ENCODE measurements at places on chromosomes 3 and 15.
A peak's percentile ranks its signal among the peaks of the same experiment; 100 is the strongest.

DNA sequence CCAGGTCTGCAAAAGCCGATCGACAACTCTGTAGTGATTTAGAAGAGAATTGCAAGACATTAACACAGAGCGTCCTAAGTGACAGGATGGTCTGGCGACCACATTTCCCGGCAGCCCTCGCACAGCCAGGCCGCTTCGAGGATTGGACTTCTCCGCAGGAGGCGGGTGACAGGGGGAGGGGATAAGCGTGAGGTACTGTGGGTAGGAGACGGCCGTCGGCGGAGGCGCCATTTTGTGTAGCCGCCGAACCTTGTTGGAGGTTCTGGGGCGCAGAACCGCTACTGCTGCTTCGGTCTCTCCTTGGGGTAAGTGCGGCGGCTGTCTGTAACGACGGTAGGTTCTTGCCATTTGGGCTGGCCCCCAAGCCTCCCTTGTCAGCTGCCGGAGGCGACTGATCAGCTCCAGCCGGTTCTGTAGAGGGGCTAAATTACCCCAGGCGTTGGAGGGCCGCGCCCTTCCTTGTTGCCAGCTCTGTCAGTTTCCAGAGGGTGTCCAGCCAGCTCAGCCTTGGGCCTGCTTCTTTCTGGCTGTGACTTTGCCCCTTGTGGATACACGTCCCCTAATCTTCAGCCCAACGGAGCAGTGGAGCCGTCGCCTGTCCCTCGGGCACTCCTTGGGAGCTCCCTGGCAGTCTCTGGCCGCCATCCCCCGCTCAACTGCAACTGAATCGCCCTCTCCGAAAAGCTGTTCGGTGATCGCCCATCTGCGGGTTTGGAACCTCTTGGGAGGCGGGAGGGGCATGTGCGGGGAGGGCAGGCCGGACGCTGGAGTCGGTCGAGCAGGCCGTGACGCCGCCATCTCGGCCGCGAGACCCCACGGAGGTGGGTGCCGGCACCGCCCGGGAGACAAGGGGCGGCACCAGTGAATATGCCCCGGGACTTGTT, at the start of gene RBM5:
TSS of gene RBM5 (plus strand) at position 195 of the 884 bp plus-strand sequence. CDS start 1,516 bp downstream, outside the sequence.
- peak; percentile 92 for DNase-seq

- DNase-seq = no peak
These were observed 32.7 kb downstream of the MME start for GRCh38 chr3:155112661-155113389.

- DNase-seq = no peak
These were observed 11.3 kb upstream of the TMEM87A start for GRCh38 chr15:42284551-42284950.

- DNase-seq = peak; percentile 46
These were observed 56.3 kb upstream of the RPL32 start for GRCh38 chr3:12897381-12898289.

GRCh38 chr3:27646896-27647295, 75.2 kb downstream of the EOMES start:
- DNase-seq = no peak

DNA sequence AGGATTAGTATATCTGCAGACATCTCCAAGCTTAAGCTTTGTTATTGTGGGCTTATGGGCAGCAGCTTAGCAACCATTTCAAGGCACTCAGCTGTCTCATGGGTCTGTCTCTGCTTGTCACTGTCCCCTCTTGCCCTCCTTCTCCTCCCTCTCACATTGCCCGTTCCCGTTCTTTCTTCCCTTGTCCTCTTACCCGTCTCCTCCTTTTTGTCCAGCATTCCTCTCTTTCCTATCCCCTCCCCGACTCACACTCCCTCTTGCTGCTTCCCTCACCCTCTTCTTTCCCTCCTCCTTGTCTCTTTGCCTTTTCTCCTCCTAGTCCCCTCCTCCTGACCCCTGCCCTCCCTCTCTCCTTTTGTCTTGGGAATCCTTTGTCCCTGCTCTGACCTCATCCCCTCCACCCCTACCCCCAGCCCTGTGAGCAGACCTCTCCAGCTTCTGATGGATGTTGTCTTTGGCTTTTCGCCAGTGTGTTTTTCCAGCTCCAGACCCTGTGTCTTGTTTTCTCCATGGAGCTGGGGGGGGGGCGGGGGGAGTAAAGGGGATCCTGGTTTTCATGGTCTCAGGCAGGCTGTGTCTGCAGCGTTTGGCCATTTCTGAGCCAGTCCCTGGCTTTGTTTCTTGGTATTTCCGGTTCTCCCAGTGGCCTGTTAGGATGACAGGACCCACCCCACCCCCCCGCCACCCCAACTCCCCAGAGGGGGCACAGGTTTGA, 47.9 kb upstream of the TRAK1 start:
- peak; percentile 92 for DNase-seq

DNA sequence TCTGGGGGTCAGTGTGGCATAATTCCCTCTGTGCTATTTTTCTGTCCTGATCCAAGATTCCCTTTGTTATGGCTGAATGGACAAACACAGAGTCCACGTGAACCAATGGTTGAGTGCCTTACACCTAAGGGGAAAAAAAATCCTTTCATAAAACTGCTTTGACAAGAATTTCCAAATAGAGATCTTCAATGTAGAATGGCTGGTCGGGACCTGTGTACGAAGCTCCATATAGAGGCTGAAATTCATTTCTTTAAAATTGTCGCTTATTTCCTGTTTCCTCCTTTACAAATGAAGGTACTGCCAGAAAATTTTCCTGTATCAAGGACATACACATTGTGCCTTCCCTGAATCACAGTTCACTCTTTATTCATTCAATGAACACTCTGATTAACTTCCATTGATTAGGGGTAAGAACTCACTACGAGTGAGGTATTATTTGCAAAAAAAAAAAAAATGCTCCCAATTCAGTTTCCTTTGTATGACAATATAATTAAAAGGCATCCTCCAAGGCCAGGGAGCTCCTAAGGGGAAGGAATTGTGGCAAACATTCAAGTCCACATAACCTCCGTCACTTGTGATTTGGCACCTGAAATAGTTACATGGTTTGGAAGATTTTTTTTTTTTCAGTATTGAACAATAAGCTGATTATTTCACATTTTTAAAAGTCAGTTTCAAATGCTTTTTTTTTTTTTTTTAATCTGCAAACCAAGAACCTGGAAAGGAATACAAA, 293.8 kb downstream of the MEX3B start:
- no peak for DNase-seq

- no peak for DNase-seq
These were observed 4.6 kb upstream of the SIN3A start for GRCh38 chr15:75455982-75456531.

GRCh38 chr3:40691452-40691861, 166.7 kb downstream of the ZNF621 start:
- no peak for DNase-seq

DNA sequence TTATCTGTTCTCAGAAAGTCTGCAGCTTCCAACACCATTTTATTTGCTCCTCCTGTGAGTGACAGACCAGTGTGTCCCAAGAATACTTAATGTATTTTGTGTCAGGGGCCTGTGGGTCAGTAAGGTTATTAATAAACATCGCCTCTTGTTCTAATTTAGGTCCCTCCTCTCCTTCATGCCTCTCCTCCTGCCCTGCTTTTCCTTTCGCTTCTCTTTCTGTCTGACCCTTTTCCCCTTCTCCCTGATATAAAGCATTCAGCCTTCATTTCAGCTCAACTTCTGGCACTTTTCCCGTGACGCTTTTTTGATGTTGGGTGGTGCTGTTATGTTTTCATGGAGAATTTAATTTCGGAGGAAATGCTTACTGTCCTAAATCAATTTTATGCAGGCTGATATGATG, 29.7 kb upstream of the NR2F2 start:
- no peak for DNase-seq

DNA sequence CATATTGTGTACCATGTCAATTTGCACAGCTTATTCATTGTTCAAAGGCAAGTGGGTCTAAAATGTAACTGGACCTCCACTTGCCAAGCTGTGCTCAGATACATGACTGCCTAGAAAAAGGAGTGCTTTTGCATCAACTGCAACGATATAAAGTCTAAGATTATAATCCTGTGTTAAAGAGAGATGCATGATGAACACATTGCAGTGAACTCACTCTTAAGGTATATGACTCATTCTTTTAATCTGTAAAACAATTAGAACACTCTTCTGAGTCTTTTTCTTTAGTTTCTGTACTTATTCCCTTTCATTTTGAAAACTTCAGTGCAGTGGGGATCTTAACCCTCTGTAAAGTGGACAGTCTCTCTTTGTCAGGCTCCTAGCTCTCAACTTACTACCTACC, 982.8 kb downstream of the ROBO1 start:
- DNase-seq = no peak

- no peak for DNase-seq
These were observed 492 bp upstream of the HIGD1A start for GRCh38 chr3:42804831-42805132.

DNA sequence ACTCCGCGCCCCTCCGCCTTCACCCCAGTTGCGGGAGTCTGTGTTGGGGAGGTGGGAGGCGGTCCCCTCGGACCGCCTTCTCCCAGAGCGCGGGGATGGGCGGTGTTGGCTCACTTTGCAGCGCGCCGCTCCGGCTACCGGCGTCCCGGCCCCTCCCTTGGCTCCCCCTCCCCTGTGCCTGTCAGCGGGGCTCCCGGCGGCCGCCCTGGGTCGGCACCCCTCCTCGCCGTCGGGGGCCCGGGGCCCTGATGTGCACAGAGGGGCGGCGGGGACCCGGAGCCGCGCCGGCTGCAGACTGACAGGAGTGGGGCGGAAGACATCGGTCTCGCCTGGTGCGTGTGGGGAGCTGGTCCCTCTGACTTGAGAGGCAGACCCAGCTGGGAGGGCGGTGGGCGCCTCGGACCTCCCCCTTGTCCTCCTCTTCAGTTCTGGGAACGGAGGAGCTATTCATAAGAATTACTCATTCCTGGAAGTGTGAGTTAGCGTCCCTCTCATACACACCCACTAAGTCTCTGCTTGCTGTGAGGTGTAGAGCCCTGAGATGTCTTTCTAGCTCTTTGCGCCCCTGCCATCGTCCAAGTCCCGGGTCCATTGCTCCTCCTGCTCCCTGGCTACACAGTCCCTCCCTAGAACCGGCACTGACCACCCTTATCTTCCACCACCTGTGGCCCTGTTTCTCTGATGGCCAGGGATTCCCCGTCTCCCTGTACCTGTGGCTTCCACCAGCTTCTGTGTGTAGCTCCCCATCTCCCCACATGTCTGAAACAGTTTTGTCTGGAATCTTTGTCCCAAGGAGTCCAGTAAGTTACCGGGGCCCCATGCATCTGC, 42.3 kb upstream of the ROPN1 start:
- DNase-seq = peak; percentile 68

DNA sequence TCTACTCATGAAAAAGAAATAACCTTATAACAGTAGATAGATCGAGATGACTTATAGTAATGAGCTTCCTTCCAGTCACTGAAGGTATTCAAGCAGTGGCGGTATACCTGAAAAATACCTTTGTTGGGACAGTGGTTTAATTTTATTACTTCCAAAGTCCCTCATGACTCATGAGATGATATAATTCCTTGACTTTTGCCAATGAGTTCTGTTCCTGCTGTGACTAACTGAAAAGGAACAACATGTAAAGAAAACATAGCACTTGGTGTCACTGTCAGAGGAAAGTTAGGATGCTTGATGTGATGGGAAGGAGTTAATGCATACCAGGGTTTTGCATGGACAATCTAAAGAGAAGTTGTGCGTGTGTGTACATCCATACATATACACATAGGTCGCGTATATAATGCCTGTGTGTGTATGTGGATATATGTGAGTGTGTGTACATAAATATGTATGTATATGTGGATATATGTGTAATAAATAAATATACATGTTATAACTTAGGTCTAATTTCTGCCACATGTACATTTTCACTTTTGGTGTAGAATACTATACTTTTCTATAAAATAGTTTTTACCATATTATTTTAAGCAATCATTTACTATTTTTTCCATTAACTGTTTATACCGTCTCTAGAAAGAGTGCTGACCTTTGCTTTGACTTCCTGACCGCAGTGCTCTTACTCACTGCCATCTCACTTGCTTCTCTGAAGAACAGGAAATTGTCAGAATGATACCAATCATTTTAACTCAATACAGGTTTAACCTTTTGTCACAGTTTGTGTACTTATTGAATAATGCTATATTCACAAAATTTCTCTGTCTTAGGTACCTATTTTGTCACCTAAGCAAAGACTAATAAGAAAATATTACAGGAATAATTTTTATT, 12.6 kb upstream of the PAK2 start:
- no peak for DNase-seq

DNA sequence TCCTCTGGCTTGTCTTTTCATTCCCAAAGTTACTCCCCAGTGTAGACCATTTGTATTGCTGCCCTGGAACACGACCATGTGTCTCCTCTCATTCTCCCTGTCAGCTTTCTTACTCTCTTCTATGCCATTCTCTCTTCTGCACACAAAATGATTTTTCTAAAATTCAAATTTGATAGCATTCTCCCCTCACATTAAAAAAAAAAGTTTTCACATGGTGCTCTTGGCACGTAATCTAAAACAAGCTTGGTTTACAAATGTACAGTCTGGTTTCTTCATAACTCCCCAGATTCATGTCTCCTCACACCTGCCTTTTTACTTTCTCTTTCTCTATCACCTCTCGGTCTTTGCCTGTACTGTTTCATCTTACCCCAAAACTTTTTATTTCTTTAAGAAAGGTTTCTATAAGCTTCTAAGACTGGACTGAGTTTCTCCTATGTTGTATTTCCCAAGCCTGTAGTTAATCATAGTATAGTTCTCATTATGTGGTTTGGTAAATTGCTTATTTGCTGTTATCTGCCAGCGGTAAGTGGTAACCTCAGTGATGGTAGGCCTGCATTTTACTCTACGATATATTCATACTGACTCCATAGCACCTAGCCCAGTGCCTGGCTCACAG, 31.2 kb downstream of the BCHE start:
- no peak for DNase-seq

DNA sequence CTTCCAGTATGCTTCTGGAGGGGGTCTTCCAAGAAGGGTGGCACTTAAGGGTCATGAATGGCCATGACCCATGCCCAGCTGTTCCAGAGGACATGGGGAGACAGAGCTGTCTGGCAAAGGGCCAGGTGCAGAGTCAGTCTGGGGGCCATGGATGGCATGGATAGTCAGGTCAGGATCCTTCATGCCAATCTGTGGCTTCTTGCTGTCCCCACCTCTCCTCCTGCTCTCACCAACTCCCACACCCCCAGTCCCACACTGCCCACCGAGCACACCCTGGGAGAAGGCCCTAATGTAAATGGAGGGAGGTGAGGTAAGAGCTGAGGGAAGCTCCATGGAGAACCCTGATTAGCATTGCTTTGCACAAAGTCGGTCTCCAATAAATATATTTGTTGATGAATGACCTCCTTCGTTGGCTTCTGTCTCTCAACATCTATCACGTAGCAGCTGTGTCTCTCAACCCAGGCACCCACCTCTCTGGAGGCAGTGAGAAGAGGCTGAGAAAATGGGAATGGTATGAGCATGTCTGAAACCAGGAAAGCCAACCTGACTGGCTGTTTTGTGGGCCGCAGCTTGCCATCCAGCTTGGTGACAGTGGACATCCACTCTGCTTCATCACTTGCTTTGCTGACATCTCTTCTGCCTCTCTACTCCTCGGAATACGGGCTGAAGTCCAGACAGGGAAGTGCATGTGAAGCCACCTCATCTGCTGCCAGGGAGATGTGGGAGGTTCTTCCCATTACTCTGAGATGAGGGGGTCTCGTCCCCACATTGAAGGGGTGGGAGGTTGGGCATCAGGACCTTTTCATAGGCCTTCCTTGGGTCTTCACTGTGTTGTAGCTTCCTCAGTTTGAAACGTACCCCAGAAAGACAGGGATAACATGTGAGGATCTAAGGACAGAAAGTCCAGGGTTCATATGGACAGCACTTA, 37.7 kb upstream of the RAB6B start:
- DNase-seq = no peak

All from NCI-H82 (cell line).